ENCODE measurements at places on chromosomes 13 and 19. TPM values are rescaled to one million over a fixed set of nuclear protein-coding genes. Genes with fewer than 3 reads are reported as not detected.

BLVRB gene
- 119 TPM for total RNA-seq

EDNRB gene
- total RNA-seq, result 2.6 TPM

ATP4B gene
- not detected for total RNA-seq

SIGLEC10 gene
- 2.0 TPM for total RNA-seq

C5AR1 gene
- total RNA-seq, result 1.1 TPM

Measured in esophagus mucosa (tissue), 1 donor.